Effector memory CD8-positive, alpha-beta T cell (primary cell): ENCODE measurements at places on chromosomes 7 and 10.

GRCh38 chr7:3650844-3651243, 349.8 kb downstream of the SDK1 start:
- DNase-seq, result no peak

DNA sequence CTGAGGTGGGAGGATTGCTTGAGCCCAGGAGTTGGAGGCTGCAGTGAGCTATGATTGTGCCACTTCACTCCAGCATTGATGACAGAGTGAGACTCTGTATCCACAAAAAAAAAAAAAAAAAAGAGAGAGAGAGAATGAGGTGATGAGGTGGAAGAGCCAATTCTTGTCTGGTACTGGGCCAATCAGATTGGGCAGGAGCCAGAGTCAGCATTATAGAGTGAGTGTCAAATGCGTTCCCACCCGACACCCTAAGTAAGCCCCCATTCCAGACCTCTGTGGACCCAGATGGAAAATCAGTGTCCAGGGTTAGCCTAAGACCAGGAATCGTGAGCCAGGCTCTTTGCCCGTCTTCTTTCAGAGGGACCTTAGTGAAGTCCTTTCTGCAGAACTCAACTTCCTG, 83.9 kb downstream of the WIPF3 start:
- DNase-seq, result no peak

DNA sequence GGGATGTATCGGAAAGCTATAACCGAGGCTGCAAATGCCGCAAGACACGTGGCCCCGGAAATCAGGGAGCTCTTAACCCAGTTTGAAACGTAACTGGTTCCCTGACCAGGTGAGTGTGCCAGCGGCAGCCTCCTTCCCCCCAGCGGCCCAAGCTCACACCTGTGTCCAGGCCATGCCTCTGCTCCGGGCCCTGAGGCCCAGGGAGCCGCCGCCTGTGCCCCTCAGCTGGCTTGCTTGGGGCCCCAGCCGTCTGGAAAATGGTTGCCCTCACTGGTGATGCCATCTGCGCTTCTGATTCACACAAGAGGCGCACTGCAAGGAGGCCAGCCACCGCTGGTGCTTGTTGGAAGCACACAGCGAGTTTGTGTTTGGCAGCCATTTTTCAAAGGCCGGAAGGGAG, 9.2 kb downstream of the PWWP2B start:
- no peak for DNase-seq

GRCh38 chr10:67609996-67610793, 85.8 kb downstream of the CTNNA3 start:
- DNase-seq, result no peak
